ENCODE measurements at places on chromosomes 12 and 14. TPM values are rescaled to one million over a fixed set of nuclear protein-coding genes. Genes with fewer than 3 reads are reported as not detected.

Gene STYK1
- polyA plus RNA-seq: 0.94 TPM

Gene ZDHHC22
- polyA plus RNA-seq: 0.38 TPM

Gene RTL1
- 0.08 TPM for polyA plus RNA-seq

Gene FAM234B
- 10.8 TPM for polyA plus RNA-seq

DNA sequence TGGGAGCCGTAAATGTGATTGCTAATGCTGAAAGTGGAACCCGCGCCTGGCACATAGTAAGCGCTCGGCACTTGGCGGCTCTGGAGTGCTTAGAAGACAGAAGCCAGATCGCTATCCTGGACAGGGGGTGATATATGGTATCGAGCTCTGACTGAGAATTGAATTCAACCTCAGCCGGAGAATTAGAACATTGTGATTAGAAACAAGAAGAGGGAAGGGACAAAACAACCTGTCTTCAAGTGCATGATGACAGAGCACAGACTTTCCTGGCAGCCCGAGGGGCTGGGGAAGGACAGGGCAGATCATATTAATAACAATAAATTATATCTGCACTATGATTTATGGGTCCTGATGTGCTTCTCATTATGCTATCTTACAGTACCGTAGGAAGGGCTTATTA, 66.9 kb upstream of the TBX3 start:
- DNase-seq: no peak

- DNase-seq: no peak
Observed at GRCh38 chr12:123288751-123289346, 17.2 kb upstream of the CDK2AP1 start.

- no peak for DNase-seq
Observed at GRCh38 chr12:120538281-120539156, 4.4 kb downstream of the RNF10 start.

DNA sequence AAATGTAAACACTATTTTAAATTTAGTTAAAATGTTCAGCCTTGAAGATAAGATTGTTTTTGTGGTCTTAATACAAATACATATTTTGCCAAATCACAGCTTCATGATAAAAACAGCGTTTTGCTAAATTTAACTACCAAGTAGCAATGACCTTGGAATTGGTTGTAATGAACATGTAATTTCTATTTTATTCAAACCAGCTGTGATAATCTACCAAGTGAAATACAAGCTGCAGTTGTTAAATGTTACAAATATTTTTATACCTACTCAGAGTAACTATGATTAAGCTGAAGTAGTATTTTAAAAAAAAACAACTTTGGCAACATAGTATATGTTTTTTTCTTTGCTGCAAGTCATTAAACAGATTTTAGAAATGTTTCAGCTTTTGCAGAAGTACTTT, 96.2 kb downstream of the CPSF2 start:
- no peak for DNase-seq

DNA sequence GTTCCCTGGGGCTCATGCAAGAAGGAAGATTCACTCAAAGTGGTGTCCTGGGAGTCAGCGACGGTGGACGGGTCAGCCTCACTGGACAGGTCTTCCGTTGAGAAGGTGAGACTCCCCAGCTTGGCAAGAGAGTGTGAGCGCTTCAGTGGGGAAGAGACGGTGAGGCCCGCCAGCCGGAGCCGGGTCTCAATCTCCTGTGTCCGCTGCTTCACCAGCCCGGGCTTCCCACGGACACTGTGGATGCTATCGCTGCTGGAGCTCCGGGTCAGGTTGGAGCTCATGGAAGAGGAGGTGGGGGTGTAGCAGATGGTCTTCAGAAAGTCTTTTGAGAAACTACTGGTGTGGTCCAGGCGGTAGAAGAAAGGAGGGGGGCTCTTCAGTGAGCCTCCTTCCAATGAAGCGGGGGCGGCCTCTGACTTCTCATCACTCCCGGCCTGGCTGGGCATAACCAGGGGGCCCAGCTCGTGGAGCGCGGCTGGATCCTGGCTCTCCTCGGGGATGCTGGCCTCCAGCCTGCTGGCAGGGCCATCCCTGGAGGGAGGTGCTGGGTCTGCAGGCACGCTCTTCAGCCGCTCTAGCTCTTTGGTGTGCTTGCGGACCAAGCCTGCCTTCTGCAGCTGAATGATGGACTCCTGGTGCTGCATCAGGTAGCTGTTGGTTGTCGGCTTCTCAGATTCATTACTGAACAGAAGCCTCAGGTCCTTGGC, 56.9 kb upstream of the CORO1C start:
- no peak for DNase-seq

DNA sequence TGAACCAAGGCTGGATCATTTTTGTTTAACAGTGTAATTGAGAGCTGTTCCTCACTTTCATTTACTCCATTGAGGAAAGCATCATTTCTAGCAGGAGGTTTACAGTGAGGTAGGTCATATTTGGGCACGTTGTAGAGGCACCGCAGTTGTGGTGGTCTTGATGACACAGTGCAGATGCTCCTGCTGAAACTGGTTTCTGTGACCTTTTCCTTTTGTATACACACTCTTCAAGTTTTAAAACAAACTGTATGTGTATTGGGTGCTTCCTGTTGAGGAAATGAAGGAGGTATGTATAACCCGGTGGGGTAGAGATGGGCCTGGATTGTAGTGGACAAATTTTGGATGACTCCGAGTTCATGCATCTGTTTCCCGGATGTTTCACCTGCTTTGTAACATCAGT, 456.3 kb upstream of the RGS6 start:
- DNase-seq: no peak

GRCh38 chr14:60861545-60862140, 119.2 kb downstream of the TRMT5 start:
- DNase-seq: no peak

GRCh38 chr12:74732826-74733225, 195.2 kb downstream of the ATXN7L3B start:
- DNase-seq: no peak

GRCh38 chr12:116620124-116620491, 60.9 kb downstream of the MAP1LC3B2 start:
- no peak for DNase-seq

- no peak for DNase-seq
Observed at GRCh38 chr12:129298921-129299320, 445.6 kb downstream of the GLT1D1 start.

DNA sequence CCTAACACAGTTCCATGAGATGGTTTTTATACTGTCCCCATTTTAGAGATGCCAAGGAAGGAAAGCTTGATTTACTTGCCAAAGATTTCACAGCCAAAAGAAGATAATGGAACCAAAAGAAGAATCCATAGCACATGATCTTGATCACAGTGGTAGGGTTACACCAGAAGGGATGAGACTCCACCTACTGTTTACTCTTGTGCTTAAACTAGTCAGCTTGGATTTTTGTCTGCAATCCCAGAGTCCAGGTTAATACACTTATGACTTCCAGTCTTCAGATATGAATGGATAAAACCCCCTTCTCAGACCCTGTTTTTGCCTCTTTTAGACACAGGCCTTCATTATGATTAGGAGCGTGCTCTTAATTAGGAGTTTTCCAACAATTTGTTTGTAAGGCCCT, 454.2 kb downstream of the AEBP2 start:
- DNase-seq: no peak

DNA sequence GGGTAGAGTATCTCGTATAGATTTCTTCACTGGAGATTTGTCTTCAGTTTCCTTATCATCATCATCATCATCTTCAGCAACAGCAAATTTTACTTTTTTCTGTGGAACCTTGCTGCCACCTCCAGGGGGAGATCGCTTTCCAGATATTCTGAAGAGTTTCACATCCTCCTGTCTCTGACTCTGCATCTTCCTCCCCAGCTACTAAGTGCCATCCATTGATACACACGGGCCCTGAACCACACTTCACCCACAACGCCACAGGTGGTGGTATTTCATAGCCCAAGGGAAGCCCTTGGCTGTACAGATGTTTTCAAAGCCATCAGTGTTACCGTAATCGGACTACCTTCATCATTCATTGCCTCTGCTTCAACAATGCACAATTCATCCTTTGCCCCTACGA, 82.2 kb downstream of the PPP2R5C start:
- DNase-seq: no peak

- no peak for DNase-seq
Observed at GRCh38 chr14:49636866-49637265, 1.8 kb upstream of the DNAAF2 start.

DNA sequence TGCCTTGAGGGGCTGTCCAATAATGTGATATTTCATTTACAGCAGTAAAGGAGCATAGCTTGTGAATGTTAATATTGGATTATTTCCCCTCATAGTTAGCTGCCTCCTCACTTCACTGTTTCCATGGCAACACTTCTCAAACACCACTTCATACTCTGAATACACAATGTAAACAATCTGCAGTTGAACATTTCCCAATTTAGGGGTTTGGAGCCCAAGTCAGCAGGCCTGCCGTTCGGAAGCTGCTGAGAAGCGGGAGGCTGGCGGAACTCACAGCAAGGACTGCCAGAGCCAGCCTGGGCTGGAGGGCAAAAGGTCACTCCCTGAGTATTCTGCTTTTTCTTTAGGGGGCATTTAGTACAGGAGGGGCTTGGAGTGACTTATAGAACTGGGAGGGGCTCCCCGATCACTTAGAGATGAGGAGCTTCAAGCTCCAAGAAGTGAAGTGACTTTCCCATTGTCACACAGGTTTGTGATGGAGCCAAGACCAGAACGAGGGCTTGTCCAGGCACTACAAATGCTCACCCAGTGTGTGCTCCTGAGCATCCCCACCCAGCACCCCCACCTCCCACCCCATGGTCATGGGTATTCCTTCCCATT, 12.1 kb upstream of the SLC24A4 start:
- DNase-seq: no peak

- no peak for DNase-seq
Observed at GRCh38 chr12:52910248-52910883, 5.5 kb upstream of the KRT8 start.
